ENCODE measurements at places on chromosomes 5 and 9. TPM values are rescaled to one million over a fixed set of nuclear protein-coding genes. Genes with fewer than 3 reads are reported as not detected.

ANXA1 gene
- total RNA-seq, result 86.5 TPM

ZNF483 gene
- 4.9 TPM for total RNA-seq

RALGPS1 gene
- 46.0 TPM for total RNA-seq

CDH9 gene
- not detected for total RNA-seq

PCDHB12 gene
- total RNA-seq, result 0.40 TPM

- no peak overlapping the region for H3K4me3 ChIP-seq
- no peaks in the 10 kb centered on the region for H3K4me1 ChIP-seq
- H3K27me3 ChIP-seq, result no peaks in the 10 kb centered on the region
- H3K27ac ChIP-seq, result no peak overlapping the region
These were observed 78.3 kb downstream of the SMIM23 start for GRCh38 chr5:171863935-171864334.

DNA sequence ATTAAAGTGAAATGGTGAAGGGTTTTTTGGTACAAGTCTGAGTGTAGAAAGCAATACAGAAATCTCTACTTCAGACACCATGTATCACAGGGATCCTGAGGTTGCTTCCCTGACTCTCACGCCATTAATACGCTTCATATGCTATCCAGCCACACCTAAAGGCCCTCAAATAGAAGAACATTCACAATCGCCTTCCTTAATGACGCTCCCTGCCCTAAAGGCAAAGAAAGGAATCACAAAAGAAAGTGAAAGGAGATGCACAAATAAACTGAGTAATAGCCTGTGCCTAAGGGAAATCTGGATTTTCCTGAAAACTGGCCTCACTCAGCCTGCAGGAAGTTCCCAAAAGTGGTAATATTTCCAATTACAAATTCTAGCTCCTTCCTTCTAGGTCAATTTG, 1002.7 kb upstream of the DMAC1 start:
- H3K27me3 ChIP-seq, result no peaks in the 10 kb centered on the region
- H3K4me3 ChIP-seq, result no peak overlapping the region
- peaks cover 40% of the 10 kb centered on the region for H3K4me1 ChIP-seq
- H3K36me3 ChIP-seq, result no peaks in the 10 kb centered on the region
- H3K27ac ChIP-seq, result peak overlapping the region; percentile 68

DNA sequence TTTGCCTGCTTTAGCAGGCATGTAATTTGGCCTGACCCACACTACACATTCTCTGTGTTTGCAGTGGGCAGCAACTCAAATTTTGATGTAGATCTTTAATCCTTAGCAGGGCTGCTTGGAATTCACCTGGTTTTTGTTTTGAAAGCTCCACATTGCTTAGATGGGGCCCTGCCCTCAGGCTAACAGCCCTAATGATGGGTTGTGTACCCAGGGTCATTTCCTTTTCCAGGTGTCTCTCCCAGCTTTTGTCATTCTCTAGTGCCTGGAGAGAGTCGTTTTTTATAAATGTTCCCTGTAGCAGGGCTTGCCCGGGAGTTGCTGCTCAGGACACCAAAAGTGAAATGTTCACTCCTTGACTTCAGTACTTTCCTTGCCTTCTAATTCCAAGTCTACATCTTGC, 126.3 kb downstream of the TRIO start:
- H3K27me3 ChIP-seq, result no peaks in the 10 kb centered on the region
- no peaks in the 10 kb centered on the region for H3K36me3 ChIP-seq
- DNase-seq, result no peak
- H3K27ac ChIP-seq, result peak overlapping the region; percentile 80

DNA sequence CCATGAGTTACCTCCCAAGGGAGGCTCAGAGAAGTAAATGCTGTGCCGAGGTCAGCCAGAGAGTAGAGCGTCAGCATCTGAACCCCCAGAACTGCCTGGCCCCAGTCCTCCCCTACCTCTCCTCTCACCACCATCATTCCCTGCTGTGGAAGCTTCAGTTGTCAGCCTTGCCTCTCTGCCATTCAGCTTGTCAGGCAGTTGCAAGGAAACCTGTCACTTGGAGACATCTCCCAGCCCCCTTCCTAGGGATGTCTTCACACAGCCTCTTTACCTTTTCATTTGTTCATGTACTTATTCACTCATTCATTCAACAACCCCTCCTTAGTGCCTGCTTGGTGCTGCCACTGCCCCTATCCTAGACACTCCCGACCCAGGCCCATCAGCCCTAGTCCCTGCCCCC, 2.1 kb downstream of the RGS14 start:
- no peak for DNase-seq
- no peaks in the 10 kb centered on the region for H3K27me3 ChIP-seq
- no peak overlapping the region for H3K4me3 ChIP-seq
- peaks cover 33% of the 10 kb centered on the region for H3K4me1 ChIP-seq
- H3K27ac ChIP-seq, result no peak overlapping the region

- H3K4me3 ChIP-seq, result no peak overlapping the region
- no peaks in the 10 kb centered on the region for H3K4me1 ChIP-seq
These were observed 189.8 kb downstream of the ELAVL2 start for GRCh38 chr9:23636199-23636598.

DNA sequence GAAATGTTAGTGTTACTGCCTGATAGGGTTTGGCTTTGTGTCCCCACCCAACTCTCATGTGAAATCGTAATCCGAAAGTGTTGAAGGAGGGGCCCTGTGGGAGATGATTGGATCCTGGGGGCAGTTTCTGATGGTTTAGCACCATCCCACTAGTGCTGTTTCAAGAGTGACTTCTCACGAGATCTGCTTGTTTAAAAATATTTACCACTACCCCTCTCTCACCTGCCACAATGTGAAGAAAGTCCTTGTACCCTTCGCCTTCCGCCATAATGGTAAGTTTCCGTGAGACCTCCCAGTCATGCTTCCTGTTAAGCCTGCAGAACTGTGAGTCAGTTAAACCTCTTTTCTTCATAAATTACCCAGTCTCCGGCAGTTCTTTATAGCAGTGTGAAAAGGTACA, 2.6 kb upstream of the RFX3 start:
- no peak for DNase-seq
- no peaks in the 10 kb centered on the region for H3K36me3 ChIP-seq
- no peak overlapping the region for H3K4me3 ChIP-seq
- H3K27ac ChIP-seq, result peak overlapping the region; percentile 11

GRCh38 chr9:10479172-10479571, 133.6 kb downstream of the PTPRD start:
- DNase-seq, result no peak
- no peaks in the 10 kb centered on the region for H3K36me3 ChIP-seq
- H3K27me3 ChIP-seq, result no peaks in the 10 kb centered on the region
- H3K4me3 ChIP-seq, result no peak overlapping the region
- H3K4me1 ChIP-seq, result no peaks in the 10 kb centered on the region
- H3K27ac ChIP-seq, result no peak overlapping the region

- no peaks in the 10 kb centered on the region for H3K36me3 ChIP-seq
- H3K4me3 ChIP-seq, result no peak overlapping the region
- no peaks in the 10 kb centered on the region for H3K27me3 ChIP-seq
These were observed 310.4 kb downstream of the GADD45G start for GRCh38 chr9:89915187-89915586.

DNA sequence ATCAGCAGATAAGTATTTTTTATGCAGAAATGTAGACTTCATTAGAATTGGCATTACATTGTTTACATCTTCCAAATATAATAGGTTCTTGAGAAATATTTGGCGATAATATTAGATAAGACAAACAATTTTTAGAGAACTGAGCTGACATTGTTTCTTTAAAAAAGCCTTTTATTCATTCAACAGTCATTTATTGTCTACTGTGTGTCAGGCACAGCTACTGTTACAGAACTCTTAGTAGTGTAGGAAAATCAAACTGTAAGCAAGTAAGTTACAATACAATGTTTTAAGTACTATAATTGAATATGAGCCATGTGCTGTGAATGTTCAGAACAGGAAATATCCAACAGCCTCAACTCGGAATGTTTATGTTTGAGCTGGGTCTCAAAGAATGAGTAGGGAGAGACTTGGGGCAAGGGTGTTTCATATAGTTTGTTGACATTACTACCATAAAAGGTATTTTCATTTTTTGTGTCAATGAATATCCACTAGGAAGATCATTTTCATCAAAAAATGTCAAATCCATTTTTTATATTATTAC, 114.0 kb downstream of the CDC42SE2 start:
- H3K27me3 ChIP-seq, result no peaks in the 10 kb centered on the region
- no peak for DNase-seq
- H3K4me1 ChIP-seq, result peaks cover 76% of the 10 kb centered on the region

GRCh38 chr5:74538206-74538661, 102.3 kb downstream of the ENC1 start:
- no peaks in the 10 kb centered on the region for H3K4me1 ChIP-seq
- H3K27me3 ChIP-seq, result no peaks in the 10 kb centered on the region
- peak; percentile 24 for DNase-seq
- H3K36me3 ChIP-seq, result no peaks in the 10 kb centered on the region
- no peak overlapping the region for H3K4me3 ChIP-seq
